ENCODE measurements at places on chromosomes 3 and 15.

GRCh38 chr15:64151727-64152506 lies at the start of gene SNX22:
Gene SNX22 (plus strand): TSS chr15:64151731. CDS start chr15:64151776, 45 bp downstream.
- peaks cover 40% of the 10 kb centered on the region for H3K4me1 ChIP-seq
- peak within 1 kb of the TSS; percentile 26 for H3K4me3 ChIP-seq
- no peak within 1 kb of the TSS for H3K27ac ChIP-seq
- peaks cover 30% of the 10 kb centered on the region for H3K36me3 ChIP-seq
- no peak for DNase-seq
- peaks cover 17% of the 10 kb centered on the region for H3K27me3 ChIP-seq

DNA sequence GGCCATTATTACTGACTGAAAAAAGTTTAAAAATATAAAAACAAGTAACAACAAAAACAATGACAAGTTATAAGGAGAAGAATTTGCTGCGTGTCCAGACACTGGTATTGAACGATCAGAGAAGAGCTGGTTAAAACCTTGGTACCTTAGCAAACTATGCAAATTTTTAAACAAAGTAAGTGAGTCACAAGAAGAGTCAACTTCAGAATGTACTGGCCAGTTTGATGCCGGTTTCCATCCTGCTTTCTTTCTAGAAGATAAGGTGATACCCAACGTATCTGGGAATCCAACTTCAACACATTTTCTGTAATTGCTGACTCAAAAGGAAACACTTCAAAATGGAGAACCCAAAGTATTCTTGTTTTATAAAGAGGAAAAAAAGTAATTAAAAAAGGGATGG lies 49.8 kb downstream of the RUBCN start:
- H3K4me3 ChIP-seq = no peak overlapping the region
- H3K27me3 ChIP-seq = no peaks in the 10 kb centered on the region
- H3K27ac ChIP-seq = no peak overlapping the region
- no peaks in the 10 kb centered on the region for H3K4me1 ChIP-seq

DNA sequence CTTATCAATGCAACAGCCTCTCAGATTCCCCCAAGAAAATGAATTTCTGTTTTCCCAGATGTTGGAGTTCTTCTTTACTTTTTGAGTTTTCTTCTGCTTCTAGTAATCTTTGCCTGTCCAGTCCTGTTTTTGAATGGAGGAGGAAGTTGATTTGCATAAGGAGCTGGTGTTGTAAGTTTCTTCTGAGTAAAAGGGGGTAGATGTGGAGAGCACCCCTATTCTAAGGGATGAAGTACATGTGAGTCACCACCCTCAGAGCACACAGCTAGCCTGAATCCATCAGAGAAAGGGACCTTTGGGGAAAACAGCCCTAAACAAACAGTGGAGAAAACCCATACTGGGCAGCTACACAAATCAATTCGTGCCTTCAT lies 34.5 kb downstream of the ACAA1 start:
- no peaks in the 10 kb centered on the region for H3K36me3 ChIP-seq
- no peaks in the 10 kb centered on the region for H3K27me3 ChIP-seq
- peak overlapping the region; percentile 60 for H3K27ac ChIP-seq
- DNase-seq = peak; percentile 58

DNA sequence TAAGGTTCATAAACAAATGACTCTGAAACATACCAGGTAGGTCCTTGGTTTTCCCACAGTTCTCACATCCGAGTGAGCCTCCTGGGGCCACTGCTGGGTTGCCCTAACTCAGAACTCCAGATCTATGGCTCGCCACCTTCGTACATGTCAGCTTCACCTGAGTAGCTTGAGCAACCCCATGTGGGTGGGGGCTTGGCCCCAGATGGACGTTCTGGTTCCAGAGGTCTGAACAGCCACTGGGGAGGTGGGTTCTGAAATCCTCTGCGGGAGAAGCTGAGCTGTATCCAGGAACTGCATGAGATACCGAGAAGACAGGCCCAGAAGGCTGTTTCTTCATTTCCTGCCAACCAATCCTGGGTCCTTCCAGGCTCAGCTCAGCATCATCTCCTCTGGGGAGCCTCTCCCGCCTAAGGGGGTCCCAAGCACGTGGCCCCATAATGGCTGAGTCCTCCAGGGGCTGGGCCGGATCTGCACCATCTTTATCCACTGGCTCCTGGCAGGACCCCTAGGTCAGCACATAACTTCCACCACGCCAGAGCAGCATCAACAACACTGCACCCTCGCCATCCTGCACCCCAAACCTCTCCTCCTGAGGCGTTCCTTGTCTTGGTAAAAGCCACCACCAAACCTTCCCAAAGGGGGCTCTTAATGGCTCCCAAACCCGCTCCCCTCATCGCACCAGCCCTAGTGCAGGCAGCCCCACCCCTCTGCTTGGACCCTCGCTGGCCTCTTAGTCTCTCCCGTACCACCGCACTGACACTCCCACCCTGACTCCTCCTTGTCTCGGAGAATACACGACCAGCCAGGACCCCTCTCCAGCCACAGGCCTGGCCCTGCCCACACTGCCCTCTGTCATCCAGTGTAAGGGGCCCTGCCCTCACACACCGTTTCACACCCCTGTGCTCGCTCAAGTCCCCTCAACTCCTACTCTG lies 39.8 kb downstream of the PCSK6 start:
- no peaks in the 10 kb centered on the region for H3K27me3 ChIP-seq
- no peaks in the 10 kb centered on the region for H3K36me3 ChIP-seq
- H3K27ac ChIP-seq = no peak overlapping the region
- peaks cover 49% of the 10 kb centered on the region for H3K4me1 ChIP-seq
- no peak overlapping the region for H3K4me3 ChIP-seq

DNA sequence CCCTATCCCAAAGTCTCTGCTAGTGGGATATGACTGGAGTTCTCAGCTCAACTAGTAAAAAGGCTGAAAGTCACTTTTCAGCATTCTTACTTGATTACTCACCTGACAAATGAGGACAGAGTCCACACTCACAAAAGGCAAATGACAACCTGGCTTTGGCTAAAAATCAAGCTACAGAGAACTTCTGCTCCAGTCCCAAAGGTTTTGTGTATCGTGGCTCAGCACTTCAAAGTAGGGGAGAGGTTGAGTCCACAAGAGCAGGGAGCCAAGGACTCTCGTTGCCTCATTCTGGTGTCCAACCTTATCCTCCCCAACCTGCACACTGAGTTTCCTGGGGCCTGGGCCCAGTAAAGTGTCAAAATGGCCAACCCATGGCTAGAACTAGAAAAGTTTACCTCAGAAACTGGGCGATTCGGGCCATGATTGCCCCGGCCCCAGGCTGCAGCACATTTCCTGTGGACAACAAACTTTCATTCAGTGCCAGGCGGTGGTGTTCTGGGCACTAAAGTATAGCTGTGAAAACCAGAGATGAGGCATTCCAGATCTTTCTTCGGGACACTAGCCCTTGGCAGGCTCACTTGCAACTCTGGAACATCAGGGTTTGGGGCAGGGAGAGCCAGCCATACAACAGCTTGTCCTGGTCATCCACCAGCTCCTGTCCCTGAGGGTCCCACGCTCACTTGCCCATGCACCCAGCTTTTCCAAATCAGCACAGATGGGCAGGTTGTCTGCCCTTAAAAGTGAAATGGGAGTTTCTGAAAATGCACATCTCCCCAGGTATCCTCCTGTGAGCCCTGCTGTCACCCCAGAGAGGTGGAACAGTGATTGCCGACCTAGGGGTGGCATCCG lies 3.1 kb downstream of the ACAA1 start:
- peaks cover 65% of the 10 kb centered on the region for H3K36me3 ChIP-seq
- H3K4me3 ChIP-seq = no peak overlapping the region
- no peak for DNase-seq
- no peaks in the 10 kb centered on the region for H3K27me3 ChIP-seq
- H3K27ac ChIP-seq = no peak overlapping the region

- H3K4me1 ChIP-seq = peaks cover 37% of the 10 kb centered on the region
- no peaks in the 10 kb centered on the region for H3K27me3 ChIP-seq
- DNase-seq = no peak
- no peaks in the 10 kb centered on the region for H3K36me3 ChIP-seq
- H3K4me3 ChIP-seq = no peak overlapping the region
Measured at GRCh38 chr15:61034678-61035291, 194.3 kb downstream of the RORA start.
